Activated naive CD4-positive, alpha-beta T cell treated with anti-CD3 and anti-CD28 coated beads, Interleukin-2, amount 50 U/mL, for 72 hours (primary cell): ENCODE measurements at places on chromosomes 3 and 15. TPM values are rescaled to one million over a fixed set of nuclear protein-coding genes. Genes with fewer than 3 reads are reported as not detected.

Gene PAK6
- 0.30 TPM for total RNA-seq

Gene MASP1
- total RNA-seq: not detected

Gene PLA1A
- not detected for total RNA-seq

Gene SSUH2
- total RNA-seq: 0.23 TPM

Gene GPR62
- not detected for total RNA-seq

Gene PCLAF
- total RNA-seq: 100 TPM

Gene HTR3E
- total RNA-seq: not detected
